ENCODE measurements at places on chromosomes 5 and 9.

DNA sequence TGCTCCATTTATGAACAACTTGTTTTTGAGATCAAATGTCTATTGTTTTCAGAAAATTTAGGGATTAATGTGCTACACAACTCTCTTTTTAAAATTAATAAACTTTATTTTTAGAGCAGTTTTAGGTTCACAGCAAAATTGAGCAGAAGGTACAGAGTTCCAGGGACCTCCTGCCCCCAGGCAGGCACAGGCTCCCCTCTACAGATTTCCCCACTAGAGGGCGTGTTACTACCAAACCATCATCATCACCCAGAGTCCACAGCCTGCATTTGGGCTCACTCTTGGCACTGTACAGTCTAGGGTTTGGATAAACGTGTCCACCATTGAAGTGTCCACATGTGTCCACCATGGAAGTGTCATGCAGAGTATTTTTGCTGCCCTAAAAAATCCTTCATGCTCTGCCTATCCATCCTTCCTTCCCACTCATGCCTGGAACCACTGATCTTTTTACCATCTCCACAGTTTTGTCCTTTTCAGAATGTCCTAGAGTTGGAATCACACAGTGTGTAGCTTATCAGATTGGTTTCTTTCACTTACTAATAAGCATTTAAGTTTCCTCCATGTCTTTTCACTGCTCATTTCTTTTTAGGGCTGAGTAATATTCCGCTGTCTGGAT lies 61.7 kb downstream of the MRPL36 start:
- no peak for DNase-seq

- DNase-seq, result no peak
Observed at GRCh38 chr5:111095982-111096381, 3.8 kb downstream of the WDR36 start.

DNA sequence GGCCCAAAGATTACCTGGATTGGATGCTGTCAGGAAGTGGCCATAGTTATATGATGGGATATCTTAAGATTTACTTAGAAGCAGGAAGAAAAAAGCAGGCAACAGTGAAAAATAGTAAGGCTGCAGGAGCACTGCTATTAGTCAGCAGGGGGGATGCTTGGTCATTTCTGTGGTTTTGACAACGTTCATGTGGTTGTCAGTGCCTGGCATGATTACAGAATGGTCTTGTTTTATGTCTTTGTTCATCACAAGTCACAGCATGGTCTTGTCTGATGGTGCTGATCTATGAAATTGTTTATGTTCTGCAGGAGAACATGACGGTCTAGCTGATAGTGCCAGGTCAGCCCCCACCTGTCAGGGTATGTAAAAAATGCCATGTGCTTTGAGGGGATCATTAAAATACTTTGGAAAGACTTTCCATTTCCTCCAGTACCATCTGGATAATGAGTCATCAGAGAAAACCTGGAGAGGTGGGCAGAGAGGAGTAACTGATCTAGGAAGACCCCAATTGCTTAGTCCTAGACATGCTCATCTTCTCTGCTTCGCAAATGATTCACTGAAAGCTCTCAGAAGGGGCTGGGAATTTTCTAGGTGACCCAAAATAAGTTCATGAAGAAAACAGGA lies 48.5 kb downstream of the PLGRKT start:
- no peak for DNase-seq

- peak; percentile 95 for DNase-seq
Observed at GRCh38 chr9:126275386-126276001, 51.1 kb upstream of the MVB12B start.

DNA sequence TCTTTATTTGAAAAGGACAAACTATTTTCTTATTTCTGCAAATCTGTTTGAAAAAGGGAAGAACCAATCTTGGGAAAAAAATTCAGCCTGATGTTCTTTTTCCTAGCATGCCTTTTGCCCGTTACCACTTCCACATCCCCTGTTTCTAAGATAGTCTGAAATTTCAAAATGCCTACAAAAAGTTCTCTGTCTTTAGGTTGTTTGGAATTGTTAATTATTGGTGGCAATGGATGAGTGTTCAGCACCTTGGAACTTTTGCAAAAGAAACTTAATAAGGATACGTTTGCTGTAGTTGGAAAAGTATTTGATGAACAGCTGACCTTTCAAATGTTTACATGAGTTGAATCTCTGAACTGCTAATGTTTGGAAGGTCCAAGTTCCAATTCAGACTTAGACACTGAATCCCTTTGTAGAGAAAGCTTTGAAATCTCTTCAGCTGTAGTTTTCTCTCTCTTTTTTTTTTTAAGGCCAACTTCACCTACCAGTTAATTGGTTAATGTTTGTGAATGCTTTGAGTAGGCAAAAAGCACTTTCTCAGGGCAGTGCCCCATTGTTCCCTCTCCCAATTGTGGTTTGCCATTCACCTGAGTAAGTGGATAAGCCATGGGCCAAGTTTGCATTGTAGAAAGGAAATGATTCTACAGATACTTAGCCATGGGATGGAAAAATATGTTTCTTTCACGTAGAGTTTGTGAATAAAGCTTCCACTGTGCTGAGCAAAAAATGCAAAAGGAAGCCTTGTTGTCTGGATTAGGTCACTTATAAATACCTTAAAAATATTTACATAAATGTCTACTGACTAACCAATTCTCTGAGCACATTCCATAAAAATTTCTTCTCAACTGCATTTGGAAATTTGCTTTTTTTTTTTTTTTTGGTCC lies 156.4 kb upstream of the ELL2 start:
- peak; percentile 3 for DNase-seq

DNA sequence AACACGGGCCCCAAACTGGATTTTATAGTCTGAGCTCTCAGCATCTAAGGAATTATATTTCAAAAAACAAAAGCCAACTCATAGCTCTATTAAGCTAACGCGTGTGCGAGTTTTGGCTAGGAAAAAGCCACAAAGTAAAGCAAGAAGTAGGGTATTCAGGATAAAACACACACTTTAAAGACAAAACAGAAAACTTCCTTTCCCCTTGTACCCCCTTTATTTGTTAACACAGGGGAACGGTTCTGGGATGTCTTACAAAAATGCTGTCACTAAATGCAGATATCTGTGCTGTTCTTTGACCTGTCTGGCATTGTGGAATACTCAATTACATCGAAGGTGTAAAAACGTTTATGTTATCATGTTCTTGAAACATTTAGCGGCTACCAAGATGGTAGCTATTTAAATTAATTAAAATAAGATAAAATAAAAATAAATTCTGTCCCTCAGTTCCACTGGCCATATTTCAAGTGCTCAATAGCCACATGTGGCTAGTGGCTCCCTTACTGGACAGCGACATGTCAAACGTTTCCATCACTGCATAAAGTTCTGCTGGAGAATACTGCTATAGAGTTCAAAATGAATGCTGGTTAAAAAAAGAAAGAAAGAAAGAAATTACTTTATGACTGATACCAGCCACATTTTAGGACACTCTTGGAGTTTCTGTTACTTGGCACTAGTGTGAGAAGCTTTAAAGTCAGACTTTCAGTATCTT lies 7.2 kb upstream of the MEF2C start:
- DNase-seq, result no peak

- DNase-seq, result no peak
Observed at GRCh38 chr9:28942941-28943340, 1369.7 kb upstream of the C9orf72 start.

DNA sequence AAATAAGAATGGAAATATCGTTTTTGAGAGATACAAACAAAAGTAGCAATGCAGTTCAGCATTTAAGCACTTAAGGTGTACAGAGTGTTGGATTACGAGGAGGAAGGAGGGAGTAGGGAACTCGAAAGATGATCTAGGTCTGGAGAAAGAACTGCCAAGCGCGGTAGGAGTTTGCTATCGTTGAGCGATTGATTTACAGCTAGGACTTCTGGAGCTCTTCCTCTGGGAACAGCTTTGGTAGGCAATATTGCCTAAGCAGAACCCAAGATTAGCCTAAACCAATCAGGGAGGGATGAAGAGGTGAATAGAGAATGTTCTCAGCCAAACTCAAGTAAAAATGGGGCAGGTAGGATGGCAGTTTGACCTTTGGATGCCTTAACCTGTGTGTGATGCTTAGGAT lies 965 bp downstream of the CLTA start:
- DNase-seq, result no peak

DNA sequence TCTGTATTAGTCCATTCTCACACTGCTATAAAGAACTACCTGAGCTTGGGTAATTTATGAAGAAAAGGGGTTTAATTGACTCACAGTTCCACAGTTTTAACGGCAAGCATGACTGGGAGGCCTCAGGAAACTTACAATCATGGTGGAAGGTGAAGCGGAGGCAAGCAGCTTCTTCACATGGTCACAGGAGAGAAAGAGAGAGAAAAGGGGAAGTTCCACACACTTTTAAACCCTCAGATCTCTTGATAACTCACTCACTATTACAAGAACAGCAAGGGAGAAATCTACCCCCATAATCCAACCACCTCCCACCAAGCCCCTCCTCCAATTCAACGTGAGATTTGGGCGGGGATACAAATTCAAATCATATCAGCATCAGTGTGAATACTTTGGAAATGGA lies 133.4 kb upstream of the SLC30A5 start:
- no peak for DNase-seq

- DNase-seq, result no peak
Observed at GRCh38 chr5:10611290-10611689, 47.4 kb downstream of the ANKRD33B start.

- no peak for DNase-seq
Observed at GRCh38 chr9:38107811-38108304, 38.8 kb upstream of the SHB start.

DNA sequence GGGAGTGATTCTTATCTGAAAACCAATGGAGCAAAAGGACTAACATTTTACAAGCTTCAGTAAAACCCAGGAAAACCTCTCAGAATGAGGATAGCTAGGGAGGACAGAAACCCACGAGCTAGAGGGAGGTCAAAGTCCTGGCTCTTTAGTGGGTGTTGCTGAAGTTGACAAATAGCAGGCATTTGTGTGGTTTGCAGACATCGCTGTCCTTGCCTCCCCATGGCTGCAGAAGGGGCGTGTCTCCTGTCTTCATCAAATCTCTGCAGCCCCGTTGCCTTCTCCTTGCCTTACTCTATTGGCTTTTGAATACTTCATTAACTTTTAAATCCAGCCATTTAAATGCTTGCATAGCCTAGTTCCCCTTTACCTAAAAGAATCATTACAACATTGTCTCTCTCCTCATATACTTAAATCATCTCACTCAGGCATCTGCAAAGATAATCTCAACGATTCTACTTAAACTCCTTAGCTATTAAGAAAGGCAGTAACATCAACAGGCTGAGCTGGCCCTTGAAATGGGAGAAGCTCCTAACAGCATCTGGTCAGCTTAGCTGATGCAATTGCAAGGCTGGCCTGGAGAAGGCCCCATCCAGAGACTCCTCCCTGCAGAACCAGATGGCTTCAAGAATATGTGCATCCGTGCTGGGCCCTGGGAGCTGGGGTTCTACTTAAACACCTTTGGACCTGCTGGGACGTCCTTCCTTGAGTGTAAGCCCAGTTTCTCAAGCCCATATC lies 152.8 kb upstream of the TAS2R1 start:
- no peak for DNase-seq

DNA sequence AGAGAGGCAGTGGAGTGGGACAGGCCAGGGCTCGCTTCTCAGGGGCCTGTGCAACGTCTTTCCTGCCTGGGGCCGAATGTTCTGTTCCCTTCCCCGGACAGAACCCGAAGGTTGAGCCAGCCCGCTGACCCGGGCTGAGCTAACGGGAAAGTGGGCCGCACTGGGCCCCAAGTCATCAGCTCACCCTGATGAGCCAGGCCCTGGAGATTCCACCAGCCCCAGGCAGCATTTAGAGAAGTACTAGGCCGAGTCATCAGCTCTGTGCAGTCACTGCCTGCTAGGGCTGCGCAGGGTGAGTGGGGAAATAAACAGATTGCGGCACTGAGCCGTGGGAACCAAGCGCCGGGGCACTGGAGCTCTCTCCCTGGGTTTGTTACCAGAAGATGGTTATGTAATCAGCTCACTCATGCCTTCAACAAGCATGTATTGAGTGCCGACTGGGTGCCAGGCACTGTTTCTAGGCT lies 29.1 kb upstream of the DUSP1 start:
- DNase-seq, result peak; percentile 34

DNA sequence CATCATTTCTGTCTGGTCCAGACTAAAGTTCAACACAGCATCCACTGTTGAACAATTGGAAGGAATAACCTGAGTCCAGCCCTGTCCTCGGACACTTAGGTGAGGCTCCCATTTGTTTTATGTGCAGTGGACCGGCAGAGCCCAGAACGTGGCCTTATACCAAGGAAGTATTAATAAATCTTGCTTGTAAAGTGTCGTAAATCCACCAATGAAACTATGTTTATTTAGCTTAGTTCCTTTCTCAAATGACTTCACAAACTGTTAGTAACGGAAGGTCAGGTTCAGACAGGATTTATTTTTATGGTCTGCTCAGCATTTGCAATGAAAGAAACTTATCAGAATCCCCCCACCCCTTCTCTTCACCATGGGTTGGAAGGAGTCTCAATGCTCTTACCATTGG lies 149.5 kb downstream of the PCSK1 start:
- no peak for DNase-seq

DNA sequence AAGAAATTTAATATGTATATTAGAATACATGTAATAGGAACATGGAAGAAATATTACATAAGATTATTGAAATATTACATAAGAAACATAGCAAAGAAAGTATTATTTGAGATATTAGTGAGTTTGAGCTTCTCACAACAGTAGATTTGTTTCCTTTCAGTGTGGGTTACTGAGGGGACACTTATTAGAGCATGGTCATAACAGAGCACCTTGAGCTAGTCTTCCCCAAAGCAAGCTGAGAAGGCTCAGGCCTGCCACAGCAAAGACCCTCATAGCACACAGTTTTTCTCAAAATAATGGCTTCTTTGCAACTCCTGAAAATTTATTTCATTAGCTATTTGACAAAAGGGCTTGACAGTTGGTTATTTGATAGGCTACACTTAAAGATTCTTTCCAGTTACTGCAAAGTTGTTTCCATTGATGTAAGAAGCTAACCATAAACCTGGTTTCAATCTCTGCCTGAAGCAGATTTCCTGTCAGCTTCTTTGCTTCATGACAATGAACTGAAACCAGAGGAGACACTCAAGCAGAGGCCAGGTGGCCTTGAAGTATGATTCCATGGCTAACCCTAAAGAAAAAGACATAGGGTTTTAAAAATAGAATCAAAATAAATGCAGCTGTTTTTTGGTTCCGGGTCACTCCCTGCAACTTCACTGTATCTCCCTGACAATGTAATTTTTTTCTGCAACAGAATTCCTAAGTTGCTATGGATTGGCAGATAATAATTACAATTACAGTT lies 68.6 kb downstream of the ERMP1 start:
- no peak for DNase-seq

Measured in globus pallidus (tissue), 1 donor.